Activated naive CD4-positive, alpha-beta T cell treated with Interleukin-2 at 50 U/mL for 16 hours (primary cell): ENCODE measurements at places on chromosomes 4 and X.

DNA sequence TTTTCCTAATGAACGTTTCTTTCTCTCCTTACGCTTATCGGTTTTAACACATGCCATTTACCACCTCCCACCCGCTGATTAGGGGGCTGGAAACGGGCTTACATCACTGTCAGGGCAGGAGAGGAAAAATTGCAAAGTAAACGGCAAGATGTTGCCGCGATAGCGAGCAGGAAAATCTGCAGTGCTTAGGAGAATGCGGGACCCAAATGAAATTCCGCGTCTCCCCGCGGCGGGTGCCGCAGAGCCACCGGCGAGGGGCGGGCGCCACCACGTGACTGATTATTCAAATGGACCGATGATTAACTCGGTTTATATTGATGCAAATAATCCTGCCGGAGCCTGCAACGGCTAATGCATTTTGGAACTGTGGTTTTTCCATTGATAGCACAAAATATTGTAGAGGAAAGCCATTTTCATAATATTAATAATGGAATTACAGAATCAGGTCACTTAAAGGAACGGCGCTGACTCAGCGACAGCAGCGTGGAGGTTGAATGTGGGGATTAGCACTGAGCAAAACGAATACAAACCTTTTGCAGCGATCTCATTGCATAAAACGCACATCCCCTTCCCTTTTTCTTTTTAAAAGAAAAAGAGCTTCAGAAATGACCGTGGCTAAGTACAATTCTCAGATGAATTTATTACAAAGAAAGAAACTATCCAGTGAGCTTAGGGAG is 224.2 kb downstream of the STIM2 start:
- DNase-seq = peak; percentile 6

DNA sequence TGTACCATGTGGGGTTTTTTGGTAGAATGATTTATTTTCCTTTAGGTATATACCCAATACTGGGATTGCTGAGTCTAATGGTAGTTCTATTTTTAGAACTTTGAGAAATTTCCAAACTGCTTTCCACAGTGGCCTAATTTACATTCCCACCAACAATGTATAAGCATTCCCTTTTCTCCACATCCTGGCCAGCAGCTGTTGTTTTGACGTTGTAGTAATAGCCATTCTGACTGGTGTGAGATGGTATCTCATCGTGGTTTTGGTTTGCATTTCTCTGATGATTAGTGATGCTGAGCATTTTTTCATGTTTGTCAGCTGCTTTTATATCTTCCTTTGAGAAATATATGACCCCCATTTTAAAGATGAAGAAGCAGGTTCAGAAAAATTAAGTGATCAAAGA is 153.7 kb downstream of the CBR4 start:
- DNase-seq = no peak

DNA sequence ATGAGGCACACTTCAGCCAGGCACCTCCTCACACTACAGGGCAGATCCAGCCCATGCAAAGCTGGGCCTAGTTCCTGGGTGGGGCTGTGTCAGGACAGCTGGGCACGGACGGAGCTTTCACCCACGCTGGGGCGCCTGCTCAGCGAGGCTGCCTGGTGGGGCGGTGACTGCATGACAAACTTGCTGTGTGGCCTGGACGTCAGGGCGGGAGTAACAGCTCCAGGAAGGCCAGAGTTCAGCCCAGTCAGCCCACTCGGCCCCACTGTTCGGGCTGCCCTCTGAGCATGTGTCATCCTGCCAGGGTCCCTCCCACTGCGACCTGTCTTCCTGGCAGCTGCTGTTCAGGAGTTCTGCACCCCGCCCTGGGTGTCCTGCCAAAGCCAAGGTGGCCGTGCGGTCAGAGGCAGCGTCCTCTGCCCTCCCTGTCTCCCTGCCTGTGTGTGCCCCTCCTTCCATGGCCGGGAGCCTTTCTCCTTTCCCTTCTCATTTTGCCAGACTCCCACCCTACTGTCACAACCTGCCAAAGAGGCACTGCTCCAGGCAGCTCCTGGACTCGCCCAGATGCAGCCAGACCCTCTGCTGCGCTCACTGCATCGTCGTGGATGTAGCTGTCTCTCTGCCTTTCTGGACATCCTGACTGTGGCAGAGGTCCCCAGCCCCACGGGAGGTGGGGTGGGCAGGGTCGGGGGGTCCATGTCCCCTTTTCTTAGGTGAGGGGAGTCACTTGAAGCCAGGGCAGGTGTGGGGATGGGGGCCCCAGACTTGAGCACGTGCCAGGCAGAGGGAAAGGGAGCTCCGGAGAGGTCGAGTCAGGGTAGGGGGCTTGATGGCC is 33.0 kb upstream of the KIAA0232 start:
- DNase-seq = no peak

DNA sequence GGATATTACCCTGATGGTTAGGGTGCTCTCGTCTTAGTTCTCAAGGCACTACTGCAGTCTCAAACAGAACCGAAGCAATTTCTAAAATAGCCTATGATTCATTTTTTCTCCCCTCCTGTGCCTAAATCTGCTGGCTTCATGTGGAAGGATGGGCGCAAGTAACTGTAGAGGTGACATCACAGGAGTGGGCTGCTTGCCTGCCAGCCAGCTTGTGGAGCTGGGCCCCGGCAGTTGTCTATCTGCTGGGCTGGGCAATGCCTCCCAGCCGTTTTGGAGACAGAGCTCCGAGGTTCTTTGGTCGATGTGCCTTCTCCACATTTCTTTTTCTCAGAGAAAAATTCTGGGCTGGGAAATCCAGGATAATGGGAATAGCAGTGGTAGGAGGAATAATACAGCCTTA is 34.3 kb upstream of the CITED1 start:
- no peak for DNase-seq

DNA sequence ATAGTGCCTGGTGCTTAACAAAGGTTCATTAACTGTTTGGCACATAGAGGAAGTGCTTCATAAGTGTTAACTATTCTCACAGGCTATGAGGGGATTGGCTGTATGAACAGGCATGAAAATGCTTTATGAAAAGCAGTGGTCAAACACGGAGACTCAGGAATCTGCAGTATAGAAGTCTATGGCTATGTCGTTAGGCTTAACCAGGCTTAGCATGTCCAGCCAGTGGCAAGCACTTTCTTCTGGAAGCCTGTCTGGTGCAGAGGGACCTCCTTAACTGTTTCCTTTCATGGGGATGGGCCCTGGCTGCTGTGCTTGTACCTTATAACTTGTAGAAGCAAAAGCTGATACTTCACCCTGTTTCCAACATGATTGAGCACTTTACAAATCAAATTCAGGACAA is 78.4 kb downstream of the PPEF2 start:
- DNase-seq = no peak

- DNase-seq = no peak
These were observed 21.5 kb downstream of the FAM114A1 start for GRCh38 chr4:38889143-38889542.

DNA sequence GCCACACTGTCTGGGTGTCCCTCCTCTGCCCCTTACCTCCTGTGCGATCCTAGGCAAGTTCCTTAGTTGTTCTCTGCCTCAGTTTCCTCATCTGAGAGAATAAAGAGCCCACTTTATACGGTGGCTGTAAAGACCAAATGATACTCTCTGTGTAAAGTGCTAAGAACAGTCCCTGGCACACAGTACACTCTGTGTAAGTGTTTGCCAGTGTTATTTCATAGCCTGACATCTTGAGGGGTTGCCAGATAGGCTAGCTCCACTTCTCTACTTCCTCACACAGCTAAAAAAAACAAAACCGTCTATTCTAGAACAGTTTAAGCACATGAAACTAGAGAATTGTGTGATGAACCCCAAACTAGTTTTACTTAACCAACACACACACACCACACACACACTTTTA is 17.1 kb downstream of the SPON2 start:
- no peak for DNase-seq

DNA sequence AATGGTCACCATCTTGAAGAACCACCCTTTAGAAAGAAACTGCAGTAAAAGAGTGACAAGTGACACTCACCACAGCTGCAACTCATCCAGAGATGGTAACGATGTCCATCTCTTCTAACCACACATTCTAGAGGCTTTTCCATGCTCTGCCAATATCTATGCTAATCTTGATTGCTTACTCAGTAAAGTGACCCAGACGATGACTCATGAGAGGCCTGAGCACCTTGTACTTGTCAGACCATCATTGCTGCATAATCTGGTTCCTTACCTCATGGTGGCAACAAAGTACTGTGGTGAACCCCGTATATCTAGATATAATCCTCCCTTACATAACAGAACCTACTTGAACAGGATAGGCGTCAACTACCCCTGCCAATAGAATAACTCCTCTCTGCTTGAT is 75.6 kb downstream of the CCNG2 start:
- DNase-seq = no peak

DNA sequence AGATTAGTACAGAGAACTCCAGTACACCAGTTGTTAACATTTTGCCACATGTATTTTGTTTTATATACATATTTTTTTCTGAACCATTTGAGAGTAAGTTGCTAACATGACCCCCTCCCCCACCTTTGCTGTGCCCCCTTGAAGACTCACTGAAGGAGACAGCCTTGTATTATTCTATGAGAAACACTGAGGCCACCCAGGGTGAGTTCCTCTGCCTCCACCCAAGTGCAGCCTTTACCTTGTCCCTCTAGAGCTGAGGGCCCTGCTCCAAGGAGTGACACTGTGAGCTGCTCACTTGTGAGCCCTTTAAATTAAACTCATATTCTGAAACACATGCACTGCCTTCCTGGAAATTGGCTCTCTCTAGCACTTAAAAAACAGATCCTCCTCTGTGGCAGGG is 21.1 kb downstream of the KIT start:
- DNase-seq = no peak

- DNase-seq = no peak
These were observed 37.6 kb downstream of the CTBP1 start for GRCh38 chr4:1211371-1211770.

DNA sequence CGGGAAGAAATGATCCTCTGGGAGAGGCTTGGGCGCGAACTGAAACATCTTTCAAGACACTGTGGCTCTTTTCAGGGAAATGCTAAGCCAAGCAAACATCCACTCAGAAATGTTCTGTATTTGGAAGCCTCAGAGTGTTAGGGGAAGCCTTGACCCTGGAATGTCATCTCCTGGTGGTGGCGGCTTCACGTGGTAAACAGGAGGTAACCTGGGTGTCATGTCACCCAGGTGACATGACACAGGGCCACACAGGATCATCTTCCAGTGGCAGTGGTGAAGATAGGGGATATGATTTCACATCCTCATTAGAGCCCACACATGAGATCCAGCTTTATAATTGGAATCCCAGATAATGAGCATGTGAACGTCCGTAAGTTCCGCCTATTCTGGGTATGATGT is 140.0 kb downstream of the TBL1X start:
- DNase-seq = no peak

GRCh38 chr4:137203601-137204000 is 328.7 kb downstream of the PCDH18 start:
- no peak for DNase-seq

- no peak for DNase-seq
These were observed 70.1 kb downstream of the NAA11 start for GRCh38 chr4:79255793-79256192.

DNA sequence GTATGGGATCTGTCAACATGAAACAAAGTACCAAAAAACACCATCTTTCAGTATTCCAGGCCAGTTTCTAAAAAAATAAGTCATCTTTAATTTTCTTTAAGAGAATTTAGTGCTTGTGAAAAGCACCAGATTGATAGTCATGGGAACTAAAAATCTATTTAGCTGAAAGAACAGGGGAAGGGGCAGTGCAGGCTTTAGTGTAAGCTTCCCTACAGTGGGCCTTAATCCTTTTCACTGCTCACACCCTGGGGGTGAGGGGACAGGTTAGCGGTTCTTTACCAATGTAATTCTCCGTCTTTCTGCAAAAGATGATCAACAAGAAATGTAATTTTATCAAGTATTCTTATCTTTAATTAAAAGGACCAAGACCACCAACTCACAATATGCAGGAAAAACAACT is 47.1 kb downstream of the CHIC2 start:
- no peak for DNase-seq

- DNase-seq = no peak
These were observed 56.5 kb upstream of the RASGEF1B start for GRCh38 chr4:81528200-81528599.

DNA sequence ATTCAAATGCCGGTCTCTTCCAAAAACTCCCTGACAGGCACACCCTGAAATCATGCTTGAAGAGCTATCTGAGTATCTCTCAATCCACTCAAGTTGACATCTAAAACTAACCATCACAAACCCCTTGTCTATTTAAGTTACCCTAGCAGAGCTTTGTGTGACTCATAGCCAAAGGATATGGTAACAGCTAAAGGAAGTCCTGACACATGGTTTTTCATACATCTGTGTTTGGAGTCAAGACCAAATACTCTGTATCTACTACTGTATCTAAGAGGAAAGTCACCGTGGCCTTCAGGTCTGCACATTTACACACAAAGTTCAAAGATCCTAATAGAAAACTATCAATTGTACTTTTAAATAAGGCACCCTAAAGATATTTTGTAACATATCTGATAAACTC is 239.6 kb upstream of the VCX start:
- DNase-seq = no peak

GRCh38 chr4:157185363-157185762 is 35.2 kb upstream of the GRIA2 start:
- no peak for DNase-seq

DNA sequence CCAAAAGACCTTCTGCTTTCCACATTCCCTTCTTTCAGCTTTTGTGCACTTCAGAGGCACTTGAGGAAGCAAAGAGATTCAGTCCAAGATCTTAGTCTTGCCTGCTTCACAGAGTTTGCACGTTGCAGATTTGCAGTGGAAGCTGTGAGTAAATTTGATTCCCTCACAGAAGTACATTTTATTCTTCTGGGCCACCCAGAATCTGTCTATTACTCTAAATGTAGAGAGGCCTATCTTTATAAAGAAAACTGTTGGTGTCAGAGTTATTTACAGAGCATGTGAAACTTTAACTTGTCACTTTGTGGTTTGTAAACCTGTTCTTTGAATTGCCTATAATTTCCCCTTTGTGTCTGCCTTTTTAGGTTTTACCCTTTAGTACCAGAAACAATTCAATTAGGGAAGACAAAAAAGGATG is 15.5 kb downstream of the SPRY1 start:
- no peak for DNase-seq

DNA sequence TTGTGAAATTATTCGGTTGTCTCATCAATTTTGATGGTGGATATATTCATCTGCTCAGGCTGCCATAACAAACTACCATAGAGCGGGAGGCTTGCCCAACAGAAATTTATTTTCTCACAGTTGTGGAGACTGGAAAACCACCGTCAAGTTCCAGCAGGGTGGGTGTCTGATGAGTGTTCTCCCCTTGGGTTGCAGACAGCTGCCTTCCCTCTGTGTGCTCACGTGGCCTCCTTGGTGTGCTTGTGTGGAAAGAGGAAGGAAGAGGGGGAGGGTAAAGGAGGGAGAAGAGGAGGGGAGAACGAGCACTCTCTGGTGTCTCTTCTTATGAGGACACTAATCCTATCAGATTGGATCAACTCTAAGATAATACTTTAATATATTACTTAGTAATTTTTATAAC is 123.8 kb upstream of the TEX13D start:
- DNase-seq = no peak

GRCh38 chrX:96403446-96403845 is 281.2 kb upstream of the DIAPH2 start:
- no peak for DNase-seq

GRCh38 chrX:40167850-40168479 is 70.2 kb upstream of the BCOR start:
- no peak for DNase-seq
